ENCODE measurements at places on chromosomes 11 and 22.

- DNase-seq: no peak
These were observed 95.9 kb upstream of the DDI1 start for GRCh38 chr11:103940551-103940950.

DNA sequence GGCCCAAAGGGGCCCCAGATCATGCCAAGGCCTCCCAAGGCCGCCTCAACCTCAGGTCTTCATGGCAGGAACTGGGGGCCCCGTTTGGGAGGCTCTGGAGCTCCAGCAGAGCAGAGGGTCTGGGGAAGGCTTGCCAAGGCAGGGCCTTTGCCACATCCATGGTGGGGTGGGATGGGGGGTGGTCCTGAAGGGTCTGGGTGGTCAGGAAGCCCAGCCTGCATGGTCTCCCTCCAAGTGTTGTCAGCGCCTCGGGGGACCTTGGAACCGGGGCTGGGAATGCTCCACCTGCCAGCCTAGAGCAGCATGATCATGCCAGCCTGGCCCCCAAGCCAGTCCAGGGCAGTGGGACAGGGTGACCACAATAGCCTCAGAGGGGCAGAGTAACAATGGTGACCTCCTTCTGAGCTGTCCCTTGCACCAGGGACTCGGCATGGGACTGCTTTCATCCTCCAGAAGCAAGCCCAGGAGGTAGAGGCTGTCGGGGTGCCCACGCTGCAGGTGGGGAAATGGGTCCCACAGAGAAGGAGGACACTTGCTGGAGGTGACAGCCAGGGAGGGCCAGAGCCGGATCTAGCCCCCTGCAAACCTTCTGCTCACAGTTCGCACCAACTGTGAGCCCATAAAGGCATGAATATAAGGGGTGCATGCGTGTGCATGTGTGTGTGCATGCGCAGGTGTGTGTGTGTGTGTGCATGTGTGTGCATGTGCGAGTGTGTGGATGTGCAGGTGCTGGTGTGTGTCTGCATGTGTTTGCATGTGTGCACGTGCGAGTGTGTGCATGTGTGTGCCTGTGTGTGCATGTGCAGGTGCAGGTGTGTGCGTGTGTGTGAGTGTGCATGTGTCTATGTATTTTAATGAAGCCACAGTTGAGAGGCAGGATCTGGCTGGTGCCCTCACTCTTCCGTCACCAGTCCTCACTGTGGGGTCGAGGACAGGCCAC lies 63.8 kb downstream of the MYEOV start:
- no peak for DNase-seq

DNA sequence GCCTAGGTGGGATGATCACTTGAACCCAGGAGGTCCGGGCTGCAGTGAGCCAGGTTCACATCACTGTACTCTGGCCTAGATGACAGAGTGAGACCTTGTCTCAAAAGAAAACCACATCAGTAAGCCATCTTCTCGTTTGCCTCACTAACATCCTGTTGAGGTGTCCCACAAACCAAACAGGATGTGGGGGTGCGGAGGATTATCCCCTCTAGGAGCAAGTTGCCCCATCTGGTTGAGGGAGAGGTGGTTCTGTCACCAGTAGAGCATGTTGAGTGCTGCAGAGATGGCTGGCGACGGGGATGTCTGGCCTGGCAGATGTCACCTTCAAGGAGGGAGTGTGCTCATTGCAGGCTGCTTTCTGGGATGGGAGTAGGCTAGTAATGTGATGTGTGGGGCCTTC lies 72.4 kb downstream of the ZNRF3 start:
- peak; percentile 72 for DNase-seq

DNA sequence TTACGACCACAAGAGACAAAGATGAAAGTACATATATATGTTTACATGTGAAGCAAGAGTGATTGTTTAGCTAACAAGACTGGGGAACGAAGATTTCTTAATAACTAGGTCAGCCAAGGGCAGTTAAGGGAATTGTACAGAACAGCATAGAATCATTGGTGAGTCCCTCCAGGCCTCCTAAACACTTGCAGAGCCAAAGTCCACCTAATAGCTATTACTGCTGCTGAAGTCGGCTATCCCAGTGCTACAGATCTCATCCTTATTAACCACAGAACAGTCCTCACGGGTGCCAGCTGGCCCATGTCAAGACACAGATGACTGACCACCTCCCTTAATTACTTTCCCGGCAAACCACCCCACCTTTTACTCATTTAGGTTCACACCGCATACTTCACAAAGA lies 68.5 kb upstream of the OPCML start:
- no peak for DNase-seq

- DNase-seq: no peak
These were observed 20.9 kb downstream of the TCP11L1 start for GRCh38 chr11:33060271-33060670.

DNA sequence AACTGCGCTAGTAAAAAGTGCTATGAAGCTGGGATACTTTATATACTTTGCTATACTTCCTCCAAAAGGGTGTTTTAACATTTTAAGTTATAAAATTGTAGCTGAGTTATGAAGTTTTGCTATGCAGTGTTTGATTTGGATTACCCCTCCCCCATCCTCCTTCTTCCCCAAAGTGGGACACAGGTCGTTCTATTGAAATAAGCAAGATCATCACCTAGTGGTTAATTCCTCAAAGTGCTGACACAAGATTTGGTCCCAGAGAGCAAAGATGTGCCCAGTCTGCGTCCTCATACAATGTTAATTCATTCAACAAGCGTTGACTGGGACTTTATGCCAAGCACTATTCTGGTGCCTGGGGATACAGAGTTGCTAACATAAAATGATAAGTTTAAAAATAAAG lies 78.5 kb downstream of the SPON1 start:
- DNase-seq: no peak

GRCh38 chr22:48365386-48365785 lies 1462.3 kb downstream of the BRD1 start:
- DNase-seq: no peak

DNA sequence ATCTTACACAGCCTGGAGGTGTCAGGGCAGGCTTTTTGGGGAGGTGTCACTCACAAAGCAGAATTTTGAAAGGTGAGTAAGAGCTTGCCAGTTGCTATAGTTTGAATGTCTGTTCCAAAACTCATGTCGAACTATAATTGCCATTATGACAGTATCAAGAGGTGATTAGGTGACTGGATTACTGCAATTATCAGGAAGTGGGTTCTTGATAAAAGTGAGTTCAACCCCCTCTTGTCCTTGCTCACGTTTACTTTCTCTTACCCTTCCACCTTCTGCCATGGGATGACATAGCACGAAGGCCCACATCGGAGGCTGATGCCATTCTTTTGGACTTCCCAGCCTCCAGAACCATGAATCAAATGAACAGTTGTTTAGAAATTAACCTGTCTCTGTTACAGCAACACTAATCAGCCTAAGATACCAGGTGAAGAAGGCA lies 4.7 kb upstream of the C11orf86 start:
- DNase-seq: no peak

GRCh38 chr11:107071129-107071528 lies 52.9 kb upstream of the GUCY1A2 start:
- DNase-seq: no peak

- no peak for DNase-seq
These were observed 11.6 kb downstream of the OTUB1 start for GRCh38 chr11:63997801-63998337.
